Uterus (tissue), 4 donors: ENCODE measurements at places on chromosomes 12 and 14.

DNA sequence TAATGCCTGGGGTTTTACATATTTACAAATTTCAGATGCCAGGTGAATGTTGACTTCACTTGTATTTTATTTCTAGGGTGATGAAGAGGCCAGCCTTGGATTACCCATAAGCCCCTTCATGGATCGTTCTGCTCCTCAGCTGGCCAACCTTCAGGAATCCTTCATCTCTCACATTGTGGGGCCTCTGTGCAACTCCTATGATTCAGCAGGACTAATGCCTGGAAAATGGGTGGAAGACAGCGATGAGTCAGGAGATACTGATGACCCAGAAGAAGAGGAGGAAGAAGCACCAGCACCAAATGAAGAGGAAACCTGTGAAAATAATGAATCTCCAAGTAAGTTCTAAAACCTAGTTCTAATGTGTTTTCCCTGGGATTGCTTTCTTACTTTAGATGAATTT lies 41.3 kb upstream of the SLCO1C1 start:
- no peaks in the 10 kb centered on the region for H3K27me3 ChIP-seq
- no peaks in the 10 kb centered on the region for H3K36me3 ChIP-seq
- H3K4me1 ChIP-seq, result no peaks in the 10 kb centered on the region

- no peak for DNase-seq
- no peaks in the 10 kb centered on the region for H3K36me3 ChIP-seq
- H3K27ac ChIP-seq, result no peak overlapping the region
- H3K27me3 ChIP-seq, result no peaks in the 10 kb centered on the region
- H3K4me1 ChIP-seq, result no peaks in the 10 kb centered on the region
Observed at GRCh38 chr12:11891346-11891745, 179.4 kb upstream of the BCL2L14 start.

GRCh38 chr14:70086685-70087379 lies 101.9 kb downstream of the SLC8A3 start:
- H3K27me3 ChIP-seq, result no peaks in the 10 kb centered on the region
- H3K4me3 ChIP-seq, result no peak overlapping the region
- no peak for DNase-seq
- H3K36me3 ChIP-seq, result no peaks in the 10 kb centered on the region
- H3K27ac ChIP-seq, result no peak overlapping the region
- no peaks in the 10 kb centered on the region for H3K4me1 ChIP-seq

DNA sequence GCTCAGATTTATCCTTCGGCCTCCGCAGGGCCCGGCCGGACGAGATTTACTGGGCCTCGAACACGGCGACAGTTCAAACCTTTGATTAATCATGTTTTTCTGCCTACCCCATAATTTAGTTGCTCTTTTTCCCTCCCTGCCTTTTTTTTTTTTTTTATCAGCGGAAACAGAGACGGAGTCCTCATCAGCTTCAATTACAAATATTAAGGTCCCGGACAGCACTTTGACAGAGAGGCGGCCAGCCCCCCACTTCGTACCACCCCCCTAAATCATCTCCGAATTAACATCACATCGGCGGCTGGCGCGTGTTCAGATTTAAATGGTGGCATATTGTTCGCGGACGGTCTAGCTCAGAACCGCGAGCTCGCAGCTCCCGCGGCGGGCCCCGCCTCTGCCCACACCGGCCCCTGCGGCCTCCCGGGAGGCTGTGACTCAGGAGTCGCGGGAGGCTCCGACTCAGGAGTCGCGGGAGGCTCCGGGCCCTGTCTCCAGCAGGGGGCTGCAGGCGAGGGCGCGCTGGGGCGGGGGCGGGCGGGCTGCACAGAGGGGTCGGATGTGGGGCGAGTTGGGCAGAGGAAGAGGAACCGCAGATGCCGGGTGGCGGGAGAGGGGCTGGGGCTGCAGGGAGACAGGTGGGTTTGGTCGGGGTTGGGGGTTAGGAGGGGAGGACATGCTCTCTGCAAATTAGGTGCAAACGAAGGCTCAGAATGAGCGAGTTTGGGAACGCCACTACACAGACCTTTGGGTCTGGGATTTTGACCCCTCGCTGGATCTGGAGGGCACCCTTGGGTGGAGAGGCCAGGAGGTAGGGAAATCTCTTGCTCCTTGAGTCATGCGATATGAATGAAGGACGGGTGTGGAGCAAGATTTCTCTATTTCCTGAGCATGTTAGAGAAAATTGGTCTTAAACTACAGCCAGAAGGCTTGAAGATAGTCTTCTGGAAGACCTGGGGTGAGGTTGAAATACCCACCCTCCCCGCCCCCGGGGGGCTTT lies 19.6 kb upstream of the ATP5MC2 start:
- no peaks in the 10 kb centered on the region for H3K36me3 ChIP-seq
- no peak for DNase-seq
- no peaks in the 10 kb centered on the region for H3K4me1 ChIP-seq
- peaks cover 22% of the 10 kb centered on the region for H3K27me3 ChIP-seq
